Activated naive CD8-positive, alpha-beta T cell treated with anti-CD3 and anti-CD28 coated beads for 36 hours (primary cell): ENCODE measurements at places on chromosomes 6 and 20. TPM values are rescaled to one million over a fixed set of nuclear protein-coding genes. Genes with fewer than 3 reads are reported as not detected.

The CTCFL gene
- not detected for total RNA-seq

The COQ3 gene
- 23.8 TPM for total RNA-seq

The WFDC10B gene
- total RNA-seq = not detected

The SIRPB2 gene
- not detected for total RNA-seq

The EYA4 gene
- not detected for total RNA-seq

The SLCO4A1 gene
- total RNA-seq = 55.0 TPM

DNA sequence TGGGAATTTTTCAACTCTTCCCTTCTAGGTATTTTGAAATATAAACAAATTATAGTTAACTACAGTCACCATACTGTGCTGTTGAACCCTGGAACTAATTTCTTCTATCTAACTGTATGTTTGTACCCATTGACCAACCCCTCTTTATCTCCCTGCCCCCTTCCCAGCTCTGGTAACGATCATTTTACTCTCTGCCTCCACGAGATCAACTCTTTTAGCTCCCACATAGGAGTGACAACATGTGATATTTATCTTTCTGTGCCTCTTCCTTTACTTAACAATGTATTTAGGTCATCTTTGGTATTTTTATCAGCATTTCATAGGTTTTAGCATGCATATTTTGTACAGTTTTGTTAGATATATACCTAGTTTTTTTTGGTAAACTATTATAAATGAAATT is 45.9 kb downstream of the ASXL1 start:
- no peaks in the 10 kb centered on the region for H3K27me3 ChIP-seq
- H3K36me3 ChIP-seq = peaks cover 49% of the 10 kb centered on the region
- H3K27ac ChIP-seq = no peak overlapping the region
- DNase-seq = no peak

DNA sequence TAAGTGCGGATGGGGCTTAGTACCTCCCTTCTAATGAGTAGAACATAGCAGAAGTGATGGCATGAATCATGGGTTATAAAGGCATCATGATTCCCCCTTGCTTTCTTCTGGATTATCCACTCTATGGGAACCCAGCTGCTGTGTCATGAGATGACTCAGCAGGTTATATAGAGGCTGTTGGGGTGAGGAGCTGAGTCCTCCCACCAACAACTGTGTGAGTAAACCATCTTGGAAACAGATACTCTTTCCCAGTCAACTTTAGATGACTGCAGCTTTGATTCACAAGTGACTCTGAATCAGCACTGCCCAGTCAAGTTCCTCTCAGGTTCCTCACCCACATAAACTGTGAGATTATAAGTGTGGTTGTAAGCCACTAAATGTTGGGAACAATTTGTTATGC is 46.3 kb downstream of the FAM83B start:
- H3K4me3 ChIP-seq = no peak overlapping the region
- no peak overlapping the region for H3K27ac ChIP-seq
- no peaks in the 10 kb centered on the region for H3K4me1 ChIP-seq
- H3K27me3 ChIP-seq = no peaks in the 10 kb centered on the region

- no peak overlapping the region for H3K4me3 ChIP-seq
- H3K27me3 ChIP-seq = no peaks in the 10 kb centered on the region
- H3K36me3 ChIP-seq = no peaks in the 10 kb centered on the region
- H3K27ac ChIP-seq = no peak overlapping the region
- no peak for DNase-seq
Measured at GRCh38 chr6:22593895-22594294, 24.5 kb downstream of the HDGFL1 start.

GRCh38 chr6:121670511-121670910 is 235.1 kb downstream of the GJA1 start:
- no peak for DNase-seq
- no peak overlapping the region for H3K4me3 ChIP-seq
- H3K36me3 ChIP-seq = no peaks in the 10 kb centered on the region
- no peaks in the 10 kb centered on the region for H3K4me1 ChIP-seq
- no peak overlapping the region for H3K27ac ChIP-seq
- no peaks in the 10 kb centered on the region for H3K27me3 ChIP-seq

- H3K36me3 ChIP-seq = peaks cover 29% of the 10 kb centered on the region
- no peak for DNase-seq
- H3K4me3 ChIP-seq = no peak overlapping the region
- H3K27me3 ChIP-seq = no peaks in the 10 kb centered on the region
Measured at GRCh38 chr6:90508753-90509152, 78.1 kb downstream of the MAP3K7 start.

DNA sequence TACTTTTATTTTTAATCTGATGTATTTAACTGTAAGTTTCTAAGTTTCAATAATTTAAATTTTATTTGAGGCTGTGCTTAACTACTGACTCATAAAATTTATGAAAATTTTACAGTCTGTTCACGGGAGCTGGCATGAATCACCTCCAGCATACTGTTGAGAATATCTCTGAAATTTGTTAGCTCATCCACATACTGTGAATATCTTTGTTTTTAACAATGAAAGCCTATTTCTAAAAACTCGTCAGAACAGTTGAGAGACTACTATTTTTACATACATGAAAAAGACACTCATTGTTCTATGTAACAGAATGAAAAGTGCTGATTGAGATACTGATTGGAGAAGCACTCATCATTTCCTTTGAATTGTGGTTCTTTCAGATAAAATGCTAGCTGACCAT is 749.3 kb downstream of the TENT5A start:
- H3K27me3 ChIP-seq = no peaks in the 10 kb centered on the region
- no peaks in the 10 kb centered on the region for H3K36me3 ChIP-seq
- H3K27ac ChIP-seq = no peak overlapping the region

DNA sequence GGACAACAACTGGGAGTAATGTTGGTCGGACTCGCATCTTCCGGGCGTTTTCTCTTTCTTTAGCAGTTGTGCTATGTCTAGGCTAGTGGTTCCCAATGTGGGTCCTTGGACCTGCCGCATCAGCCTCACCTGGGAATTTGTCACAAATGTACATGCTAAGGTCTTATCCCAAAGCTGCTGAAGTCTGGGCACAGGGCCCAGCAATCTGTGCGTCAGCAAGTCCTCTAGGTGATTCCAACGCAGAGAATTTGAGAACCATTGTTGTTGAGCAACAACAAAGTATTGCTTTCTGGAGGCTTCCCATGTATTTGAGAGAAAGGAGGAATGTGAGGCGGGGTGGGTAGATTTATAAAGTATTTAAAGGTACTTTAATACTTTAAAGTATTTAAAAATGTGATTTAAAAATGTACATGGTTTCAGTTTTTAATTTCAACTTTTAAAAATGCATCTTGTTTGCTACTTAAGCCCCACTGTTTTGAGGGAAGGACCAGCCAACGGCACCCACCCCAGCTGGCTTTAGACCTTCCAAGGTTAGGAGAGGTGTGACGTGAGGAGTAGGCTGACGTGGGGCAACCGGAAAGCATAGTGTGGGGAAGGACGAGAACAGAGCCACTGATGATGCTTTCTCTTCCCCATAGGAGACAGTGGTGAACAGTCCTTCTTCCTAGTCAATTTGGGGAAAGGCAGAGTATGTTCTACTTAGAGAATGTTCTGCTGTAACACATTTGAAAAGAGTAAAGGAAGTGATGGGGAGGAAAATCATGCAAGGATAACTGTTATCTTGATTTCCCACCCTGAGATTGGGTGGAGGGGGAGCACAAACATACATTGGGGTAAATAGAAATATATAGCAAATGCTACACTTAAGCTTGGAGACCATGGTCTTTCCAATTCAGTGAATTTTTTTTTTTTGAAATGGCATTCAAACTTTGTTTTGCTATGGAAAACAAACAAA is 4.3 kb downstream of the UST start:
- no peak overlapping the region for H3K4me3 ChIP-seq
- no peak for DNase-seq
- peaks cover 47% of the 10 kb centered on the region for H3K27me3 ChIP-seq
- H3K27ac ChIP-seq = no peak overlapping the region

DNA sequence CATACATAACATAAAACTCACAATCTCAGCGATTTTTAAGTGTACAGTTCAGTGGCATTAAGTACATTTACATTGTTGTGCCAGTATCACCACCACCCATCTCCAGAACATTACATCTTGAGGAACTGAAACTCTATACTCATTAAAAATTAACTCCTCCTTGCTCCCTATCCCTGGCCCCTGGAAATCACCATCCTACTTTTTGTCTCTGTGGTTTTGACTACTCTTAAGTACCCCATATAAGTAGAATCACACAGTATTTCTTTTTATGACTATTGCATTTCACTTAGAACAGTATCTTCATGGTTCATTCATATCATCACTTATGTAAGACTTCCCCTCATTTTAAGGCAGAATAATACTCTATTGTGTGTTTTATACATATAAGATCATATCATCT is 1108.1 kb downstream of the GRIK2 start:
- no peaks in the 10 kb centered on the region for H3K27me3 ChIP-seq
- no peak overlapping the region for H3K4me3 ChIP-seq
- no peak for DNase-seq
- no peaks in the 10 kb centered on the region for H3K4me1 ChIP-seq
- H3K27ac ChIP-seq = no peak overlapping the region
- no peaks in the 10 kb centered on the region for H3K36me3 ChIP-seq
